ENCODE measurements at places on chromosomes 1 and 21.

DNA sequence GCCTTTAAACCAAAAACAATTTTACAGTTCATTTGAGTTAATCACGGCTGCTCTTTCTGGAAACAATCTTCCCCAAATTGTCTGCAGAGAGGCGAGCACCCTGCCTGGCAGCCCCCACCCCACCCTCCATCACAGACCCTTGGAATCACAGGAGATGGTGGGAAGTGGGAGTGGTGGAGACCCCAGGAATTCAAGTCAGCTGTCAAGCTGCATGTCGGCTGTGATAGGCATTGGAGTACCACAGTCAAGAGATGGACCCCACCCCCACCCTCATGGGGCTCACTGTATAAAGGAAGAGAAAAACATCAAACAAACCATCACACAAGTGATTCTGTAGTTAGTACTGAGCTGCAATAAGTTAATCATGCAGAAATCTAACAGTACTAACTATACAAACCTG lies 360.4 kb downstream of the MATN1 start:
- no peak for DNase-seq

GRCh38 chr1:162412002-162412401 lies at the start of gene SH2D1B:
TSS of gene SH2D1B (minus strand) at chr1:162412136. CDS start at chr1:162412016, 120 bp downstream.
- no peak for DNase-seq

DNA sequence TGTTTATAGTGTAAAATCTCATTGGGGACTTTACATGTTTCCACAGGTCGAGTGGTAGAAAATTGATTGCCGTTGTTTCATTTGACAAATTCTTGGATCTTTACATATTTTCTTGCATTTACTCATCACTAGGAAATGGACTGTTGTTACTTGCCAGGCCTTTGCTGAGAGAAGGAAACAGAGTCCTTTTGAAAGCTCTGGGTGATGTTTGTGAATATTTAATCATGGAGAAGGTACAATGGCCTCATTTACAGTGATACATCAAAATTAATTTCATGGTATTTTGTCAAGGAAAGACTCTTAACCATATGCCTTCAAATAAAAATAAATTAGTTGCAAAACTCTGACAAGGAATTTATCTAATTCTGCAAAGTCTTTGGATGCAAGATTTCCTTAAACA lies 198.0 kb downstream of the GRIK1 start:
- DNase-seq: no peak

DNA sequence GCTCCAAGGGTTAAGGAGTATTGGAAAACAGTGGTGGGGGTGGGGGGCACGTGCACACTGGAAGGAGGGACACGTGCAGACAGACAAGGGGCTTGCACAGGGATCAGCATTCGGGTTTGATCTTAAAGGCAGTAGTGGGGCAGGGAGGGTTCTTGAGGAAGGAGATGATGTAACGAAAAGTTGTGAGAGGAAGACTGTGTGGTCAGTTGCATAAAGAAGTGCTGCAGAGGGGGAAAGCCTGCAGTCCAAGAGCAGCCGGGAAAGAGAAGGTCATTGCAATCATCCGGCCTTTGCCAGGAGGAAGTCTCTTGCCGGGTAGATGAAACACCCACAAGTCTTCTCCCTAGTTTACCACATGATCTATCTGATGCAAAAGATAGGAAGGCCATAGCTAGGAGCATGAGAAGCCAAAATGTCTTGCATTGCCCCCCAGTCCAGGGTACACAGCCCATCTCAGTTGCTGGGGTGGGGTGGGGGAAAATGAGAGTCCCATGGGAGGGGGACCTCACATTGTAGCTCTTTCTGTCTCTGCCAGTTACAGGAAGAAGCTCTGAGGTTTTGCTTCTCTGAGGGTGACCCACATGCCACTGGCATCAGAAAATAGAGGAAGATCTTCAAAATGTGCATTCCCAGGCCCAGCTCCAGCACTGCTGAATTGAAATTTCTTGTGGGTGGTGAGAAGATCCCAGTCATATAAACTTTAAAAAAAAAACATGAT lies 202.5 kb upstream of the RAB4A start:
- DNase-seq: peak; percentile 21

DNA sequence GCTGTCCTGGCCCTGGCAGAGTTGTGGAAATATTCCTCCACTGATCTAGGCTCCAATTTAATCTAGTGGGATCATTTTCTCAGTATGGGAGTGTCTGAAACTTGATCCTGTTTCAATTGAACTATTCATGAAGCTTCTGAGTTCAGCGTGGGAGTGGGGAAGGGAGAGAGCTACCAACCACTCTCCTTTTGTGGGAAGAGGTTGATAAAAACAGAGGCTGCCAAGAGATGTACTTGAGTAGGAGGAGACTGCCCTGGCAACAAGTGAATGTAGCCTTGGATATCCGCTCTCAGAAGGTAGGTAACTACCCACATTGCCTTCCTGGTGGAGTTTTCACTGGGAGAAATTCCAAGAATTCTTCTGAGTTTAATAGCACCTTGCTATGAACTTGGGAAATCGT lies at the start of gene CTXND2:
Gene CTXND2, plus strand, starts transcription at position 119 of the 400 bp plus-strand sequence. CDS start 25,179 bp downstream, outside the sequence.
- DNase-seq: no peak

DNA sequence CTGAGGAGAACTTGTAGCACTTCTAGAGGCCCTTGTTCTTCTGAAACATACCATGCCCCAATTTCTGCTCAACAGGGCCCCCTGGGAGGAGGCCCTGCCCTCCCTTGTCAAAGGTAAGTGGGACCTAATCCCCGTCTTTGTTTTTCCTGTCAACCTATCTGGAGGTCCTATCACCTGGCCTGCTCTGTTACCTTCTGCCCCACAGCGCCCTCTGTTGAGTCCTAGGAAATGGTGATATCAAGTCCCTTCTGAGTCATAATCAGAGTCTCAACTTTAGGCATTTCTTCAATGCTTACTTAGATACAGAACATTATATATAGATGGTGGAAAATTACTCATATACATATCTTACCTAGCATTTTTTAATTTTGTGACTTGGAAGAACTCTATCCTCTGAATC lies 28.2 kb upstream of the FCRL4 start:
- DNase-seq: peak; percentile 5

DNA sequence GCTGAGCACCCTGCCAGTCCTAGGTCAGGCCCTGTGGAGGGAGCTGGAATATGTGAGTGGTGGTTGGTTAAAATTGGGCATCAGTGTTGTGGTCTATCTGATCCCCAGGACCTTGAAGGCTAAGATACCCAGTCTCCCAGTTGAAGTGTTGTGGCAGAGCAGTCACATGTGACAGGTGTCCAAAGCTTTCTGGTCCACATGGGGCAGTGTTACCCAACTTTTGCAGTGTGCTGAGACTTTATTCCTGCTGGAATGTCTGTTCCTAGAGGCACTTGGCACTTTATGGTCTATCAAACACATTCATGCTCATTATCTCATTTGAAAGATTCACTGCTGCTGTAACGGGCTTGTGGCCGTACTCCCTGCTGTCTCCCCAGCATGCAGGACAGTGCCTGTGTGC lies 21.0 kb upstream of the LORICRIN start:
- no peak for DNase-seq

DNA sequence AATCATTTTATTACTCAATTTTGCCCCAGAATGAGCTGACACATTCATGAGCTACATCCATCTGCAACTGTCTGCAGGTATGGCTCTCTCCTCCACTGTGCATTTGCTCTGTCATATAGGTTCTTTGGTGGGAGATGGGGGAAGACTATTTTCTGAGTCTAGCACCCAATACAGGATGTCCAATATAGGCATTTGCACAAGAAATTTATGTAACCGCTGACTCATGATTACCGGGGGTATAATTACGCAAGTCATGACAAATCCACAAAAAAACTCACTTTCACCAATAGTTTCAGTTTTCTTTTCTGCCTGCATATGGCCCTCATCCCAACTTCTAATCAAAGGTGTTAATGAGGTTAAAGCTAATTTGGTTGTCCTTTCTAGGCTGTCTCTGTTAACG lies 17.5 kb upstream of the VSIG8 start:
- DNase-seq: no peak

- DNase-seq: no peak
Observed at GRCh38 chr1:76390456-76390855, 315.9 kb downstream of the ST6GALNAC3 start.

DNA sequence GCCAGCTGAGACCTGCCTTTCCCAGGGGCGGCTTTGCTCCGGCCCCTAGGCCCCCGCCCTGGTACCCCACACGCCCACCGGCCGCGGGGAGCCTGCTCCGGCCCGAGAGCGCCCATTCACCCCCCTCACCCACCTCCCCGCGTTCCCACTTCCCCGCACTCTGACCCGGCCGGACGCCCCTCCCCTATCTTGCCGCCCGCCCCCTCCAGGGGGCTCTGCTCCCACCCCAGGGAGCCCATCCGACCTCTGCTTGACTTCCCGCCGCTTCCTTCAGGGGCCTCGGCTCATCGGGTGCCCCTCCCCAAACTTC lies 466 bp downstream of the HTR6 start:
- no peak for DNase-seq

GRCh38 chr1:72018562-72018961 lies 263.8 kb downstream of the NEGR1 start:
- DNase-seq: no peak

GRCh38 chr1:10630661-10631120 lies 155.9 kb downstream of the PEX14 start:
- no peak for DNase-seq

- DNase-seq: no peak
Observed at GRCh38 chr21:35386491-35387079, 337.5 kb upstream of the RUNX1 start.

DNA sequence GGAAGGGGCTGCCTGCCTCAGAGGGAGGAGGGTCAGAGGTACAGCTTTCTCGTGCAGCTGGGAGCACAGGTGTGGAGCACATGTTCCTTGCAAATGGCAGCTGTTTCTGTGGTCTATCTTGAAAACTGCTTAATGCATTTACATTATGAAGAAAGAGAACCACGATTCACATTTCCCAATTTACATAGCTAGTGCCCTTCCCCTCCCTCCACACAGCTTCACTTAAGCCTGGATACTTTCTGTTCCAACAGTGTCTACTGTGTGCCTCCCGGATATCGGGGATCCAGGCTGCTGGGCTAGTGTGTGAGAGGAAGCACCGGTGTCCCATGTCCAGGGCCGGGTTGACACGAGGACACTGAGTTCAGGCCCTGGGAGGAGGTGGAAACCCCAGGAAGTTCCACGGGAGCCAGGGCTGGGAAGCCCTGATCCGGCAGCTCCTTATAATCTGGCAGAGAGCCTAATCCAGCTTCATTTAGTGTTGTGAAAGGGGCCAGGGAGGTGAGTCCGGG lies 31.6 kb downstream of the TMCC2 start:
- DNase-seq: no peak

GRCh38 chr1:20575541-20576336 lies 13.2 kb upstream of the CDA start:
- no peak for DNase-seq

GRCh38 chr1:193143285-193143684 lies 21.5 kb downstream of the CDC73 start:
- DNase-seq: peak; percentile 37

- DNase-seq: no peak
Observed at GRCh38 chr1:234093107-234093506, 188.6 kb downstream of the SLC35F3 start.

DNA sequence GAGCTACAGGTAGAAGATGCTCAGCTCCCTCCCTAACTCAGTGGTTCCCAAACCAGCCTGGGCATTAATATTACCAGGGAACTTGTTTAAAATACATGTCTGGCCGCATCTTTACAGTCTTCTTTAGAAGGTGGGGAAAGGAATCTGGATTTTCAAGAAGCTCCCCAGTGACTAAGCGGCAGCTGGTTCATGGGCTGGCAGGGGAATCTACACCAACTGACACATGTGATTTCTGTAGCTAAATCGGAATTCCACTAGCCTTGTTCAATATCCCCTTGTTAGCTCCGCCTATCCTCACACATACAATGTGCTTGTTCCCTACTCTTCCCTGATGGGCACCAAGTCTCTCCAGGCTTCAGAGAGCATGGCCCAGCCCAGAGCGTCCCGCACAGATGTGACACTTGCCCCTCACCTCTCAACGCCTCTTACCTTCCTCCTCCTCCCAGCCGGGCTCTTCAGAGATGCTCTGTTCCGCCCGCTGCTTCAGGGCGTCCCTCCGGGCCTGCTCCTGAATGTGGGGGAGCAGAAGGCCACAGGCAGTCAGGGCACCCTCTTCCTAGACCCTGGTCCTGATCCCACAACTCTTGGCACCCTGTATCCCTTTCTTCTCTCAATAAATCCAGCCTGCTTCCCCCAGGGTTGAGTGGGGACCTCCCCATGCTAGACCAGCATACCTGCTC lies 15.3 kb downstream of the TSSK3 start:
- no peak for DNase-seq

DNA sequence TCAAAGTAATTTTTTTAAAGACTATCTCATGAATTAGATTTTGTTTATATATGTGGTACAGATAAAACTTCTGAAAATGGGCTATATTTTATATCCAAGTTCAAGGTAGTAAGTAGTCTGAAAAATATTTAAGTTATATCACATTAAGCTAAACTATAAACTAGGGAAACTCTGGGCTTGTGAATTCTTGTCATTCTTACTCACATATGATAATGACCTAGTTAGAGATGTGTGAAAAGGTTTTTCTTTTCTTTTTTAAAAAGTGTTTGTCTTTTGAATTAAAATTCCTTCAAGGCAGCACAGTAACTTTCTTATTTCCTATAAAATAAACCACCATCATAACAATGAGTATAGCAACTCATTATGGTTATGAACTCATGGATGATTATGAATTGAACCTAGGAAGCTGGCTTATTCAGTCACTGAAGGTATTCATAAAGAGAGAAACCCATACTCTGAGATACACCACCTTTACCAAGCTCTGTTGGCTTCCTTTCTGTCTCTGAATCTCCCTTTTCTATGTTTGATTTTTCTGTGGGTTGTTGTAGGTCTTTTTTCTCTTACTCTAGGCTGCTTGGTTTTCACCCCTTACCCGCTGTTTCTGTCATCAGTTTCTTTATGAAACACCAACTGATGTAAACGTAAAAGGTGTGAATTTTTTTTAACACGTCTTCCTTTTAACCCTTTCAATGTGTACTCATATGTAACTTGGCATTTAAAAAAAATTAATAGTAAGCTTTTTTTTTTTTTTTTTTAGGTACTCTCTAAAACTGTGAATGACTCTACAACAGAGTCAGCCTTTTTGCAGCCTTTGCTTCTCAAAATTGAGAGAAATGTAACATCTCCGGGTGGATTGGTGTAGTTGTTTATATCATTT lies 25.2 kb downstream of the IL12RB2 start:
- DNase-seq: peak; percentile 68

DNA sequence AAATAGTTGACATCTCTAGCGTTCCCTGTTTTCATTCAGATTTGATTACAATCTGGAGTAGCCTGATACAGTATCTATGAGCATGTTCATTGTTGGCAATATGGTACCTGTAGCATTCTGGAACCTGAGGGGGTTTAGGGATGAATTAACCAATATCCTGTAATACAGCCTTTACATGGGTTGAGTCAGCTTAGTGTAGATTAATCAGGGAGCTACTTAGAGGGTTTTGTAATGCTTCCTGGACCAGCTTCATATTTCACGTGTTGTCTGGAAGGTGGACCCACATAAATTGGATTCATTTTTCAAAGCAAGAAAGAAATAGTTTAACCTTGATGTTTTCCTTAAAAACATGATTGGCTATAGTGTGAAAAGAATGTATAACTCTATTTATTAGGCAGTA lies 3.6 kb downstream of the OTUD3 start:
- DNase-seq: no peak

GRCh38 chr21:35159881-35160280 lies 110.8 kb upstream of the RUNX1 start:
- no peak for DNase-seq

GRCh38 chr21:35324372-35325220 lies 275.5 kb upstream of the RUNX1 start:
- no peak for DNase-seq

- DNase-seq: no peak
Observed at GRCh38 chr1:219555806-219556205, 57.1 kb downstream of the ZC3H11B start.

GRCh38 chr1:38915352-38915948 lies 26.2 kb downstream of the RHBDL2 start:
- DNase-seq: no peak

GRCh38 chr1:51328926-51329325 lies 1.4 kb downstream of the TTC39A start:
- no peak for DNase-seq
